ENCODE measurements at places on chromosomes 6 and 20.

GRCh38 chr6:169452117-169452868 lies 198.6 kb upstream of the THBS2 start:
- peak; percentile 35 for DNase-seq

DNA sequence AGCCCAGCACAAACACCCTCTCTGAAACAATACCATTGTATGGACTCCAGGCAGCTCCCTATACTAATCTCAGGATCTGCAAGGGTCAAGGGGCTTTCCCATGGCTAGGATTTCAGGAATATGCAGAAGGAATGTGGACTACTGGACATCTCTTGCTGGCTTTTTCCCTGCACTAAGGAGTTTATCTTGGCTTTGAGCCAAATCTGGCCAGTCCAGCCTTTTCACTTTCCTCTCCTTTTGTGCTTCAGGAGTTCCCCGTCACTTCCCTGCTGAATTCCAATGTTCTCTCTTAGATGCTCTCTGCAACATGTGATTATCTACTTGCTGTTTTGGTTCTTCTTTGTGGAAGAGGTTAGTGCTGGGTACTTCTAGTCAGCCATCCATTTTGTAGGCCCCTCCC lies 568.2 kb downstream of the HDGFL1 start:
- no peak for DNase-seq

GRCh38 chr6:127162836-127163235 lies 44.4 kb downstream of the RSPO3 start:
- DNase-seq, result no peak

- DNase-seq, result no peak
These were observed 40.7 kb downstream of the ZNF451 start for GRCh38 chr6:57130661-57131177.

DNA sequence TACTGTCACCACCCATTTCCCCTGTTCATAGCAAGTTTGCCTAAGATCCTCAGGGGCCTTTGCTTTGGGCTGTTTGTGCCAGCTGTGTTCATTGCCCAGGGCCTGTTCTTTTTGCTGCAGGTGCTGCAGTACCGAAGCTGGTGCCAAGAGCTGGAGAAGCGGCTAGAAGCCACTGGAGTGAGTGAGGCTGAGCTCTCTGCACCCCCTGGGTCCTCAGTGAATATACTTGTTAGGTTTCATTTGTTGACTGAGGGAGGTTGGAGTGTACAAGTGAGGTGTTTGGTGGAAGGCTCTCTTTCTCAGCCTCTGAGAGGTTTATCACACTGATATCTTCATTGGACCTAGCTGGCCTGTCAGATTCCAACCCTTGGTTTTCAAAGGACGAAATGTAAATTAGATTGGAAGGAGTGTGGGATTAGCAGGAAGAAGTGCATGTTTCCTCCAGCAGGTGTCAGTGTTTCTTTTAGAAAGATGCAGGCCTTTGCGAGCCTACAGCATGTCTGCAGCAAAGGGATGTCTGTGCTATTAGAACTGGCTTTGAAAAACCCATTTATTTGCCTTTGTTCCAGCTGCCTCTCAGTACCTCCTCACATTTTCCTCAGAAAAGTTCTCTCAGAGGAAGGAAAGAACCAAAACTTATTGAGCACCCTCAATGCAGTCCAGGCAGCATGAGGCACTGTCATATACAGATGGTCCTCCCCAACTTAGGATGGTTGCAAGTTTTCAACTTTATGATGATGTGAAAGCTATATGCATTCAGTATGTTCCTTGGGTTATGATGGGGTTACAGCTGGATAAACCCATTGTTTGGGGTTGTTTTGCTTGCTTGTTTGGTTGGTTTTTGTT lies 8.3 kb downstream of the CEP250 start:
- peak; percentile 35 for DNase-seq

GRCh38 chr6:4740032-4740431 lies 36.2 kb upstream of the CDYL start:
- no peak for DNase-seq

- DNase-seq, result no peak
These were observed 54.2 kb downstream of the ARMC2 start for GRCh38 chr6:108902382-108902792.

DNA sequence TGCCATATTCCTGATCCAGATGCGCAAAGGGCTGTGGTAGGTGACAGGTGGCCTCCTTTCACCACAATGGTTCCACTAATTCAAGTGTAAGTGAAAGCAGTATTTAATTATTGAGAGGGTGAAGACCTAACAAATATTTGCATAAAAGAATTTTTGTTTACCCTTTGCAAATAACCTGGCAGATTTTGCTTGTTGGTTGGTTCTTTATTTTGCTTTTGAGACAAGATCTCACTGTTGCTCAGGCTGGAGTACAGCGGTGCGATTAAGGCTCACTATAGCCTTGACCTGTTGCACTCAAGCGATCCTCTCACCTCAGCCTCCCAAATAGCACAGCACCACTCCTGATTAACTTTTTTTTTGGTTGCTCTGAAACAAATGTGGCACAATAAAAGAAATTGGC lies 49.2 kb downstream of the PCNA start:
- no peak for DNase-seq

DNA sequence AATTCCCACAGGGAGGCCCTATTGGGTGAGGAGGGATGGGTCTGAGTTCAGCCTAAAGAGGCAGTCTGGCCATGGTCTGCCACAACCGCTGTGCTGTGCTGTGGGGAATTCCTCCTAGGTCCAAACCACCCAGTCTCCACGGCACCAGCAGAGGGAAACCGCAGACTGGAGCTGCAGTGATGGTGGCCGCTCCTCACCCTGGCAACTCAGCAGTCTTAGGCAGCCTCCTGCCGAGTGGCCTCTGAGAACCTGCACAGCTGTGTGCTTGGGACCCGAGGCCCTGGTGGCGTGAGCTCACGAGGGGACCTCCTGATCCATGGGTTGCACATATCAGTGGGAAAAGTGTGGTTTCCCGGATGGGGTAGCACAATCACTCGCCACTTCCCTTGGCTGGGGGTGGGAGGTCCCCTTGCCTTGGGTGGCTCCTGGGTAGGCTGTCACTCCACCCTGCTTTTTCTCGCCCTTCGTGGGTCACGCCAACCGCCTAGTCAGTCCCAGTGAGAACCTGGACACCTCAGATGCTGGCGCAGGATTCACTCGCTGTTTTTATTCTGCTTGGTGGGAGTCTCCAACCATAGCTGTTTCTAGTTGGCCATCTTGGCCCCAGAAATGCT lies 242.2 kb downstream of the CDH26 start:
- no peak for DNase-seq

DNA sequence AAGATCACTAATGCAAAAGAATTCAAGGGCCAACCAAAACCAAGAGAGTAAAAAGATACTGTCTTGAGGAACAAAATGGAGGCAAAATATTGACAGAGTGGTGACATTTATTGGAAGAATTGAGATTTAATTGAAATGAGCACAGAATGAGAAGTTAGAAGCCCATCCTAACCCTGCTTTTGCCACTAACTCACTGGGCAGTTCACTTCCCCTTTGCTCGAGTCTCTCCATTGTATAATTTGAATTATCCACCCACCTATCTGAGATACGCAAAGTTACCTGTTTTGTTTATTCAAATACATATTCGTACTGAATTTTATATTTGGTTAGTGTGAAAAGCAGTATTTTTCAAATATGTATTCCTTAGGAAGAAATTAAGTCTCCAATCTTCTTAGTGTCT lies 204.5 kb upstream of the PRDM1 start:
- no peak for DNase-seq

DNA sequence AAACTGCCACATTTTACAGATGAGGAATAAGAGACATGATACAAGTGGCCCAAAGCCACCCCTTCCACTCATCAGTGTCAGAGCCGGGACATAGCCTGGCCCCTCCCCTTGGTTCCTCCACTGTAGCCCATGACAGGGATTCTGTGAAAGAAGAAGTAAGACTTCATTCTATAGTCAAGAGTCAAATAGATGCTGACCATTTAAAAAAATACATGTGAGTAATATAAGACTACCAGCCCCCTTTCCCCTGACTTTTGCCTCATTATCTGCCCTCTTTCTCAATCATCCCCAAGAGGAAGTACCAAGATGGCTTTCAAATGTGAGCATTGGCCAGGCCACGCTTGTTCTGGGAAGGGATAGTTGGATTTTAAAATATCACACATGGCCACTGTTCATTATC lies 57.8 kb upstream of the TAB2 start:
- DNase-seq, result no peak

GRCh38 chr6:27066381-27066780 lies 181.1 kb upstream of the PRSS16 start:
- DNase-seq, result no peak

DNA sequence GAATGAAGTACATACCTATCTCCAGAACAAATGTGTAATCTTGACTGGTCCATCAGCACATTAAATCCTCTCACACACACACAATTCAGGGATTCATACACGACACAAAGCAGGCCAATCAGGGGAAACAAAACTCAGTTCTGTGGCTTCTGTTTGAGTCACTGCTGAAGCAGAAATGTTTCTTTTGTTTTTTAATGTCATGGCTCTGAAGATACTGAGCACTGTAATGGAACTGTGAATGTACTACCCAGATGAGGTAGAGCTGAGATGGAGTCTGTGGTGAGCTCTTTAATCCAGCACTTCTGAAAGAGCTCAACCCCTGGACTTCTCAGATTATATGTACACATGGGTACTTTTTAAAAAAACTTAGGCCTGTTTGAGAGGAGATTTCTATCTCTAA lies 116.4 kb downstream of the THEMIS start:
- no peak for DNase-seq

DNA sequence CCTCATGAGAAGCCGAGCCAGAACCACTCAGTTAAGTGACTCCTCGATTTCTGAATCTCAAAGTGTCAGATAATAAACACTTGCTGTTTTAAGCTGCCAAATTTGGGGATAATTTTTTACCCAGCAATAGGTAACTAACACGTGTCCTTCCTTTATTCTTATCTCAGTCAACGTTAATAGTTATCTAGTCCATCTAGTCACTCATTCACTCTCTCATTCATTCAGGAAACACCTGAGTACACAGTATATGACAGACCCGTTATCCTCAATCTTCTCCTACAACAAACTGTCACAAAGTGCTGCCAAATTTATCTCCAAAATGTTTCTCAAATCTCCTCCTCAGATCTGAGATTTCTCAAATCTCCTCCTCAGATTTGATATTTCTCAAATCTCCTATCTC lies 13.1 kb downstream of the FAM184A start:
- DNase-seq, result no peak

- no peak for DNase-seq
These were observed 4.2 kb downstream of the HLA-G start for GRCh38 chr6:29831776-29832175.

DNA sequence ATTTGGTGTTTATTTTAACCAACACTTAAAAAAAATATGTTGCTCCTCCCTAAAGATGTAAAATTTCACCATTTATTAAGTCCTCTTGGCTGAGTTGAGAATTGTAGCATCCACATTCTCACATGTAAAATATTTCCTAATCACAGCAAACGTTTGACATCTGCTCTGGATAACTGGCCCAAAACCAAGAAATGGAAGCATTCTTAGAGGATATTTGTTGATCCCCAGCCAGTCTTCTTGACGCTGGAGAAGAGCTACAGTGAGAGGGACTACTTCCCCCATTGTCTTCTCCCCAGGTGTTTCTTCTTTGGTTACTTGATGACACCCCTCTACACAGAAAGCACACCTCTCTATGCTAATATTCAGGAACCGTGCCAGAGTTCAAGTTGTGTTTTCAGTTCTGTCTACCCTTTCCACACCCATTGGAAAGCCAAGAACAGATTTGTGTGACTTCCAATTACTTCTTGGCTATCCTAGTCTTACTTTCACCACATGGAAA lies 454.5 kb upstream of the JAG1 start:
- DNase-seq, result no peak

DNA sequence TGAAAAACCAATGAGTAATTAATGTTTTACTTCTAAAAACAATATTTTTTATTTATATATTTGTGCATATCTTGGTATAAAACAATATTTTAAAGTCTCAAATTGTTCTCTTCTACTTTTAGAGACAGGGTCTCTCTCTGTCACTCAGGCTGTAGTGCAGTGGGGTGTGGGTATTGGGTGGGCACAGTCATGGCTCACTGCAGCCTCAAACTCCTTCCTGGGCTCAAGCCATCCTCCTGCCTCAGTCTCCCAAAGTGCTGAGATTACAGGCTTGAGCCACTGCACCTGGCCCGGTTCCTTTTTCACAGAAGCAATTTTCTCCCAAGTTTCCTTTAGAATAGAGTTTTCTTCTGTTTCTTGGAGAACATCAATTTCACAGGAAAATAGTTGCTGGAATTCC lies 102.8 kb downstream of the TMEM242 start:
- DNase-seq, result no peak

DNA sequence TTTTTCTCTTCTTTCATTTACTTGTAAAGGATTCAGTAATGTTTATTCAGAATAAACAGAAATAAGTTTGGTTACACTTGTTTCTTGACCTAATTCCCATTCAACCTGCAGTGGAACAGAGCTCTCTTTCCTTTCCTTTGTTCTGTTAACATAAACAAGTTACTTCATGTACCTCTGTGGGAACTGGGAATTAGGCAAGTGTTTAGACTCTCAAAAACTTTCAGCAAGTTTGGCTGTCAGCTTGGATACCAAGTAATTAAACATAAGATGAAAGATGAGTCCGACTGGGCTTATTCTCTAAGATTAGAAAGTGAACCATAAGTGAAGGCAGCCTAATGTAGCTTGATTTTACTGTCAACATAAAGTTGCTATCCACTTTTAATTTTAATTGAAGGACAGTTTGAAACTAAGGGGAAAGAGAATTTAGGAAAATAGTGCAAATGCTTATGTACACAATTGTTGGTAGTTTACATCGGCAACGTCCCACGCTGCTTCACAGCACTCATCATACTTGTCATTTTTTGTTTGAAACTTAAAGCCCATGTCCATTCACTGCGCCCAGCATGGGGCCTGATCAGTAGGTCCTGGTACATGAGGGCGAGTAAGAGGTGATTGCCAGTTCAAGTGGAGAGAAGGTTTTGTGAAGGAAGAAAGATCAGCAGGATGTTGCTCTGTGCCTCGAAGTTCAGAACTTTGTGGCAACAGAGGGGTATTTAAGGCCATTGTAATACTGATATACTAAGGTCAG lies 113.0 kb downstream of the PLEKHG1 start:
- no peak for DNase-seq

GRCh38 chr6:36933102-36933501 lies 21.4 kb upstream of the PI16 start:
- DNase-seq, result no peak

DNA sequence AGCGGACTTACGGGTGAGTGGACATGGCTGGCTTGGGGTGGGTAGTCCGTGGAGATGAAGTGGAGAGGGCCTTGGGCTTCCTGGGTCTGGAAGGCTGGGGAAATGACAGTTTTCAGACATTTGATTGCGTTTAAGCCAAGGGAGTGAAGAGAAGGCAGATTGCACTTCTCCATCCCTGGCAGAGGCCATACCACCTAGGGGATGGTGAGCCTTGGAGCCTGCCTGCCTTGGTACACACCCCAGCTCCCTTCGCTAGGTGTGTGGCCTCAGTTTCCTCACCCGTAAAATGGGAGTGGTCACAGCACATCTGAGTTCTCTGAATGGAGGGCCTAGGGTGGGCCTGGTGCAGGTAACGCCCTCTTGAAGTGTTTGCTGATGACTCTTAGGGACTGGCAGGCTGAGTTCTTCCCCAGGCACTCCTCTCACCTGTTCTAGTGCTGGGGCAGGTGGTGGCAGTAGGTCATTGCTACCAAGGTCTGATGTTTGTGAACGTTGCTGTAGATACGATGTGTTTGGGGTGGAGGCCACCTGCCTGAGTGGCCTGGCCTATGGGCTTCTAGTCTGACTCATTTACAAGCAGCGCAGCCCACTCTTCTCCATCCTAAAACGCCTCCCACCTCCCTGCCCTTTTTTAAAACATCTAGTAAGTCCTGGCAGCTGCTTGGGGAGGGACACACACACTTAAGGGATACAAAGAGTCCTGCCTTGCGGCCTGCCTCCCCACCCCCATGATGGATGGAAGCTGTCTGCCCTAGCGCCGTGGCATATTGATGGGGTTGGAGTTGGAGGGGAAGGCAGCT lies 2.3 kb downstream of the RBM38 start:
- no peak for DNase-seq

Data from amniotic stem cell (primary cell).